Fibroblast of skin of abdomen (primary cell): ENCODE measurements at places on chromosomes 2 and 18.
A peak's percentile ranks its signal among the peaks of the same experiment; 100 is the strongest.

DNA sequence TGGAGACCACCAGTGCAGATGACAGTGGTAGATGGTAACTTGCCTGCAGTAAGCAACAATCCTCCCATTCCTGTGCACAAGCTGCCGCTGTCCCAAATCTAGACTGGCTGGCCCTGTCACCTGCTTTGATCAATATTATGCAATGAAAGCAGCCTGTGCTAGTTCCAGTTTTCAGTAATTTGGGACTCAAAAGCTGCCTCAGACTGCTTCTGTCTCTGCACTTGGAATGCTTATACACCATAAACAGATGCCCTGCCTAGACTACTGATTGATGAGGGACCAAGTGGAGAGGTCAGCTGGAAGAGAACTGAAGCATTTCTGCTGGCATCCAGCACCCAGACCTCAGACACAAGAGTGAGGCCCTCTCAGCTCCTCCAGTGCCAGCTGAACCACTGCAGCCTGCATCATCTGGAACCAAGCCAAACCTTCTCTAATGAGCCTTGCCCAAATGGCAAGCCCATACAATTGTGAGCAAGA lies 24.9 kb downstream of the CCBE1 start:
- no peak for DNase-seq

GRCh38 chr18:7394050-7394659 lies 163.3 kb downstream of the LRRC30 start:
- no peak for DNase-seq

DNA sequence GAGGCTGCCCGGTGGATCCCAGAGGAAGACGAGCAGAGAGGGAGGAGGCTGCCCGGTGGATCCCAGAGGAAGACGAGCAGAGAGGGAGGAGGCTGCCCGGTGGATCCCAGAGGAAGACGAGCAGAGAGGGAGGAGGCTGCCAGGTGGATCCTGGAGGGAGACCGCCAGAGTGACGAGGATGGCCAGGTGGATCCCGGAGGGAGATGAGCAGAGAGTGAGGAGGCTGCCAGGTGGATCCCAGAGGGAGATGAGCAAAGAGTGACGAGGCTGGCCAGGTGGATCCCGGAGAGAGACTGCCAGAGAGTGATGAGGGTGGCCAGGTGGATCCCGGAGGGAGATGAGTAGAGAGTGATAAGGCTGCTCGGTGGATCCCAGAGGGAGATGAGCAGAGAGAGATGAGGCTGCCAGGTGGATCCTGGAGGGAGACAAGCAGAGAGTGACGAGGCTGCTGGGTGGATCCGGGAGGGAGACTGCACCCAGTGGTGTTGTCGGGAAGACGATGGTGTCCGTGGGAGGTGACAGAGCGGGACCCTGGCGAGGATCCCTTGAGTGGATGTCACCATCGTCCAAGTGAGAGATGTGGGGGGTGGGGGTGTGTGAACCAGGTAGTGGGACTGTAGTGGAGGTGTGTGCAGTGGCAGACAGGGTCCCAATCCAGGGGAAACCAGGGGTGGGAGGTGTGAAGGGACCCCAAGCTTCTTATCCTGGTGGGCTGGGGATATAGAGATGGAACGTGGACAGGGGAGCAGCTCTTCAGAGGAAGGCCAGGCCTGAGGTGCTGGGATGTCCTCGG lies 22.3 kb downstream of the DCDC2C start:
- DNase-seq = no peak

- DNase-seq = no peak
Observed at GRCh38 chr18:71028285-71028762, 739.5 kb downstream of the SOCS6 start.

DNA sequence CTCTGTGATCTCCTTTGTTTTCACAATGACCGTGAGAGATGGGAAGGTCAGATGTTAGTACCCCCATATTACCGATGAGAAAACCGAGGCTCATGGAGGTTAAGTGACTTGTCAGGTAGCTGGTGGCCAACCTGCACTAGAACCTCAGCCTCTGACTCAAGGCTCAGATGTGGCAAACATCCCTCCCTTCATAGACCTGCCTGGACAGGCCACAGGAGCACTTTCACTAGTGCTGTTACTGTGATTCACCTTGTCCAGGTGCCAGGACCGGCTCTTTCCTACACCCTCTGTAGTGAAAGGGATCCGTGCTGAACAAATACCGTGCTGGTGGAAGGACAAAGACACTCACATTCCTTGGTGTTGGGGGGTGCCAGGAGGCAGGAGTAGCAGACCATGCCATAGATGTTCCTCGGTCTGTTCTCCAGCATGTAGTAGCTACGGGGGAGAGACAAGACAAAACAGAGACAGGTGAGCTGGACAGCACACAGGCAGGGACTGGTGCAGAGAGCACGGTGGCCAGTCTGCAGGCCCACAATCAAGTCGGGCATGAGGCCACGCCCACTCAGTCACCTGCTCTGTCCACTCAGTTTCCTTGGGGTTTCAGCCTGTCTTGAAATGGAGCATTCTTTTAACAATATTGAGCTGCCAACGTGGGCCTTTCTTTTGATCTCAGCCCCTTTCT lies 65.9 kb downstream of the EDAR start:
- no peak for DNase-seq

DNA sequence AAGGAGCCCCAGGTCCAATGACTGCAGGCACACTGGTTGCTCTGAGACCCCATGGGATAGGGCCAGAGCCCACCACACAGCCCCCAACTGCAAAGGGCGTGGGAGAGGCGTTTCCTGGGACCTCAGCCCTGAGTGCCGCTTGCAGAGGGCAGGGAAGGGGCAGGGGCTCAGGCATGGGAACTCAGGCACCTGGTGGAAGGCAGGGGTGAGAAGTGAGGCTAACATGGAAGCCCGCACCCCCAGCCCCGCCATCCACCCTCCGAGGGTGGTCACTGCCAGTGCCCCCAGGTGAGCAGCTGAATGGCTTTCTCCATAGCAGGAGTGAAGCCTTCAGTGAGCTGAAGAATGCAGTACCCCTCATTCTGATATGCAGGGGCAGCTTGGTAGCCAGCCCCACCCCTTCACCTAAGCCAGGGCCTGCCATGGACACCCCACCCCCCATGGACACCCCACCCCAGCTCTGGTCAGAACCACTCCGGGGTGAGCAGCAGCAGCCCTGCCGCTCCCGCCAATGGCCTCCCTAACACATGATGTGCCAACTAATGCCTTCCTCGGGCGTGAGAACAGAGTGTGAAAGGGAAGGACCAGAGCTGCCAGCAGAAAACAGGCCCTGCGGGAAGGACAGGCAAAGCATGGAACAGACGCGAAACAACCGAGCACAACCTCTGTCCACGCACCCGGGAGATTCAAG lies 6.6 kb downstream of the KIF1A start:
- no peak for DNase-seq

- peak; percentile 33 for DNase-seq
Observed at GRCh38 chr18:6521803-6522418, 107.2 kb upstream of the L3MBTL4 start.

DNA sequence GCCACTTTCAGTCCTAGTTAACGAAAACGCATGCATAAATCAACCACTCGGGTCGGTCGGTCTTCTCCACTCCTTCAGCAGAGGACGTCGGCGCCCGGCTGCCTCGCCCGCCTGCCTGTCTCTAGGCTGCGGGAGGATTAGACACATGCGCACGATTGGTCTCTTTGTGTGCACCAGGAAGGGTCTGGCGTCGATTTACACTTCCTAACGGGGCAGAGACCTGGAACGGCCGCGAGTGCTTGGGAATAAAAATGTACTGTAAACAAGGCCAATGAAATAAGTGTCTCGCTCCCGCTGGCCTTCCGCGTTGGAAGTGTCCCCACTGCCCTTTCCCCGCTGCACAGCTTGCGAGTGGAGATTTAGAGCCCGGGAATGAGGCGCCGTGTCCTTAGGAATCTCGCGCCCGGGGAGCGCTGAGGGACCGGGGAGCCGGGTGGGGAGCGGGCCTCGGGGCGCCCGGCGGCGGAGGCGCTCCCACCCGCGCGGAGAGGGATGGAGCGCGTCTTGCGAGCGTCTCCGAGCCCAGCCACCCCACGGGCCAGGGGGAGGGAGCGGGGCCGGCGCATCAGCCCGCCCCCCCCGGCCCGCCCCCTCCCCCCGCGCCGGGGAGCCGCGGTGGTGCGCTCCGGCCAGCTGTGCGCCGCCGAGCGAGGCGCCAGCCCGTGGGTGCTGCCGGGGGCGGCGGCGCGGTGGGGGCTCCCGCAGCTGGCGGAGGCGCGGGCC lies at the start of gene DOK6:
Gene DOK6 (plus strand): TSS at position 636 of the 723 bp plus-strand sequence.
- DNase-seq = peak; percentile 83
